ENCODE measurements at places on chromosomes 1 and 21.

DNA sequence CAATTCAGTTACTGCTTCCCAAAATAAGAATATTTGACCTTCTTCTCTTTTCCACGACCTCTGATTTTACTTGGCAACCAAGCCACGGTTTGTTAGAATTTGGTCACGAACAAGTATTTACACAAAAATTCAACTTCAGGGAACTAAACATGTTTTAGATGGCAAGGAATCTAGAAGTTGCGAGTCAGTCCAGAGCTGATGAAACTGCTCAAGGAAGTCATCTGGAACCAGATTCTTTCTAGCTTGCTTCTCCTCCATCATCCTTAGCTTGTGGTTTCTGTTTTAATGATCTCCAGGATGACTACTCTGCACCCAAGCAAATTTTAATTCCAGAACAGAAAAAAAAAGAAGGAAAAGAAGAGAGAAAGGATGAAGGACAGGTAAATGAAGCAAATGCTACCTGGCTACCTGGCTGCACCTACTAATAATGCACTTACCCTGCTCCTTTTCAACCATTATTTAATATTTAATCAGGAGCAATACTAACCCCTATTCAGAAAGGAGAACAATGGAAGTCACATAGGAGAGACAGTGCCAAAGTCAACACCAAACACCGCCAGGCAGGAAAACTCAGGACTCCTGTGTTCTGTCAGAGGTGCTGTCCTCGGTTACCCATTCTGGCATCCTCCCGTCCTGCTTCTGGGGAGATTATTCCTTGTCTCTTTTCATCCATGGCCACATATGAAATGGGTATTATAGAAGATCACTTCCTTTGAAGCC, 54.2 kb upstream of the RGS7 start:
- no peak for DNase-seq

DNA sequence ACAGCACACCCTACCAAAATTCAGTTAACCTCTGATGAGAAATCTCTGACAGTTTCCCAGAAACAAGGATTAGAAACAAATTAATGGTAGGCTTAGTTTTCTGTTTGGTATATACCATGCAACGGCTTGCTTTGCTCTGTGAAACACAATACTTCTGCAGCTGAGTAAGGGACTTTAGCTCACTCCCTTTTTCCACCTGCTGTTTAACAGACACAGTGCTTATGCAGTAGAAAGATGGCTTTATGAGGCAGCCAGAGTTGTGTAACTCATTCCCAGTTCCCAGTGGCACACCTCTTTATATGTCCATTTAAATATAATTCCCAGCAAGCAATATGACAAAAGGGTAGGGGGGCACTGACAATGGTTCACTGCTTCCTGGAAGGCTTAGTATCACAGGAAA, 124.0 kb downstream of the PIGK start:
- no peak for DNase-seq

DNA sequence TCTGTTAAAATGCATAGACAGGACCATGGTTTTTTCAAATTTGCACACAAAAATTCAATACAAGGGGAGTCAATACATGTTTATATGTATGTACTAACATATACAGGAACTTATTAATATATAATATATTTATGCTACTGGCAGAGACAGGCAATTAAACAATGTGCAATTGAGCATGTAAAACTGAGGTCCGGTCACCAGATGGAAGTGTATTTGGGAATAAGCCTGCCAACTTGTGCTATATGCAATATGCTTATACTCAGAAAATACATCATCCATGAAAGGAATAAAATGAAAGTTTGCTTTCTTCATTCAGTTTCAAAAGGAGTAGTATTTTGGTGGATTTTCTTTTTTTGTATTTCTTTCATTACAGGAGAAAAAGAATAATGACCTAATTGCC, 640.2 kb upstream of the CXADR start:
- no peak for DNase-seq

DNA sequence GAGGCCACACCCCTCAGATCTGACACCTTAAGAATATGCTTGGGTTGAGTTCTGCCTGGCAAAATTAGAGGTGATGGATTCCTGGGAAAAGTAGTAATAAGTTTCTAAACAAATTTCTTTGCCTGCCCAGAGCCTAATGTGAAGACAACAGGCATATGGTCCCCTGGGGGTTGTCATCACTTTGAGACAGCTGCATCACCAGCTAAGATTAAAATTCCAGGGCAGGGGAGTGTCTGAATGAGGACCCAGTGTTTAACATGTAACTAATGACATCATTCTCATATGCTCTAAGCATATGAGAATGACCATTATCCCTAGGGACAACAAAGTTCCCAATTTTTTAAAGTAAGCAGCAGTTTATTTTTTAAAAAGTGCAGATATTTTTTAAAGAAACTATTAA, 432.2 kb downstream of the PCP4 start:
- DNase-seq: no peak

DNA sequence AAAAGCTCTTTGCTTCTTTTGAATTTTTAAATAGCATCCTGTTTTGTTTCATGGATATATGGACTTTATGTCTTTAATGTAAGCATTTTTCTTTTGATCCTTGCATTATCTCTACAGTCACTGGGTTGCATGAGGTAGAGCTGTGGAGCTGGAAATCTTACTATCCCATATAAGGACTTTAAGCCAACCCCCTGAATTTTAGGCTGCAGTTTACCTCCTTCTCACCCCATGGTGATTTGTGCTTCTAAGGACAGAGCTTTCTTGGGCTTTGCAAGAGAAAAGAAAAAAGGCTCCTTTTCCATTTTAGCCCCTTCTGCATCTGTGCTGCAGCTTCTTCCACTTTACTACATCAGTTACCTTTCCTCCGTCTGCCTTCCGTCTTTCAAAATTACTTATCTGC, 373.8 kb downstream of the HHAT start:
- DNase-seq: no peak

DNA sequence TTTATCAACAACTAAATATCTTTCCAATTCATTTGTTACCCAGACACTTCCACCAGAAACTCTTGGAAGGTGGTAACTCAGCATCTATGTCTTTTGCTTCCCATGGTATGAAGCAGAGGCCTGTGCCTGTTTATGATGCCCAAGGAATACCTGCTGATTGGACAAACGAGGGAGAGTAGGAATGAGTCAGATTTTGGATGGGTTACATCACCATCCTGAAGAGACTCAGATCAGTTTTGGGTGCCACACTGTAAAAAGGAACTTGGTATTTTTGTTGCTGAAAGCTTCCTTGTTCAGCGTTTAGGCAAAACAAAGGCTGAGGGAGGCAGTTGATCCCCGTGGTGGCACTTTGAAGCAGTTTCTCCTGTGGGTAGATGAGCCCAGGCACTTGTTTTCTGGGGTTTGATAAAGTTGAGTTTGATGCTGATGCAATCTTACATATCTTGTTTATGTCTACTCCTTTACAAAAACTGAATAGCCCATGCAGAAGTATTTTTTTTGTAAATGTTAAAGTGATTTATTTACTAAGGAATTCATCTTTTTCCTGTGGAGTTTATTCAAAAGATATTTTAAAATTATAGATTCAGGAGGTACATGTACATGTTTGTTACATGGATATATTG, 26.7 kb upstream of the CYP4X1 start:
- no peak for DNase-seq

DNA sequence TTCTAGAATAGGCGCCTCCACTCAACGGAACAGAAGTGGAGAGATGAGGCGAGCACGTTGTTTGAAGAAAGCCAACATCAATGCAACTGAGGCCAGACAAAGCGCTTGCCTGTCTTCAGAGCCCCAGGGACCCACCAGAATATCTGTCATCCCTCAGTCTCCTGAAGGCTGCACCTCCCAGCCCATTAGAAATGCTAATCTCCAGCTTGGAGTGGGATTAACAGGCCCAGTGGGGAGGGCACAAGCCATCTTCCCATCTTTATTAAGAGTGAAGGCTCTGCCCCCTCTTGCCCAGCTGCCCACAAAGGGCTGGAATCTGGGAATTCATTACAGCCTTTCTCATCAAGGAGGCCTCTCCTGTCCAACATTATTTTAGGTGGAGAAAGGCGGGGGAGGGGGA, 16.8 kb upstream of the CNTN2 start:
- DNase-seq: no peak

DNA sequence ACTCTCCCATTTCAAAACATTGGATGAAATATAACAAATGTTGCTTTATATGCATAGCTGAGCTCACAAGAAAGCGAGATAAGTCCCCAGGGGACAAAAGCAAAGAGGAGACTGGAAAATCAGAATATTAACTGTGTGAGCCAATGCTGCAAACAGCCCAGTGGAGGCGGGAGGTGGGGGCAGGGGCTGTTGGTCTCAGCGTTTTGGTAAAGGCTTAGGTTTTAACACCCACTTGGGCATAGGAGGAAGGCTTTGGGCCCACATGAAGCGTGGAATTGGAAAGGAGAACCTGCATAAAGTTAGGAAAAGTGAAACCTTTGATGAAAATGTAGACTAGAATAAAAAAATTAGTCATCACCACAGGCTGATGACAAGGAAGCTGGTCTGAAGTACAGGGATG, 30.2 kb upstream of the SMIM12 start:
- DNase-seq: no peak

- no peak for DNase-seq
Measured at GRCh38 chr1:70586046-70586445, 175.0 kb downstream of the CTH start.

DNA sequence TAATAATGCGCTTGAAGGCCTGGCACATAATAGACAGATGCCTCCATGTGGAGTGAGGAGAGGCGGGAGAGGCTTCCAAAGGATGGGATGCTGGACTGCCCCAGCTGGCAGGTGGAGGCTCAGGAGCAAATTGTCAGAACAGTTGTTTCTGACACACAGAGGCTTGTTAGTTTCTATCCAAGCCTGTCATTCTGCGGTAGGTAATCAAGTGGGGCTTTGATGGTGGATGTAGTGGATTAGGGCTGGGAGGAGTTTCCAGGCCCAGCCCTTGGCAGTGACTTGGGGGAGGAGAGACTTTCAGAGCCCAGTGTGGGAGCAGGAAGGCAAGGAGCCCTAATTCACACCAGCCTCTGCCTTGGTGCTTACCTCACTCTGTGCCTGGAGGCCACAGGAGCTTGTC, 44.1 kb downstream of the FOXD2 start:
- DNase-seq: no peak
